ENCODE measurements at places on chromosomes 5 and 9. TPM values are rescaled to one million over a fixed set of nuclear protein-coding genes. Genes with fewer than 3 reads are reported as not detected.

DHFR gene
- total RNA-seq, result 147 TPM

HSPB3 gene
- total RNA-seq, result 2.4 TPM

ADAM19 gene
- 43.1 TPM for total RNA-seq

WNT8A gene
- not detected for total RNA-seq

FOXE1 gene
- not detected for total RNA-seq

GPR150 gene
- total RNA-seq, result not detected

HACD4 gene
- total RNA-seq, result not detected

ZNF462 gene
- total RNA-seq, result 13.0 TPM

SEMA4D gene
- 5.1 TPM for total RNA-seq

TLX3 gene
- total RNA-seq, result not detected

GPX8 gene
- total RNA-seq, result 112 TPM

MOB3B gene
- total RNA-seq, result not detected

KCNIP1 gene
- total RNA-seq, result 0.36 TPM

HAPLN1 gene
- 35.6 TPM for total RNA-seq

PAPPA gene
- 0.02 TPM for total RNA-seq

C9orf153 gene
- total RNA-seq, result not detected

EMB gene
- 0.12 TPM for total RNA-seq

SLC25A2 gene
- not detected for total RNA-seq

SNCAIP gene
- total RNA-seq, result 4.7 TPM

Data from A172 (cell line).